Upper lobe of left lung (tissue), 6 donors: ENCODE measurements at places on chromosomes 12 and 14. TPM values are rescaled to one million over a fixed set of nuclear protein-coding genes. Genes with fewer than 3 reads are reported as not detected.

TTC6 gene
- 7.3 TPM for total RNA-seq

GRCh38 chr14:101222362-101223070, 319.0 kb upstream of the RTL1 start:
- DNase-seq, result no peak

- DNase-seq, result peak; percentile 46
Measured at GRCh38 chr14:74516451-74517160, 23.0 kb downstream of the ISCA2 start.

RAD51AP1 gene
- 5.0 TPM for total RNA-seq

LRP6 gene
- total RNA-seq, result 72.2 TPM

GRCh38 chr12:62288328-62288727, 28.1 kb downstream of the USP15 start:
- no peak for DNase-seq

DNA sequence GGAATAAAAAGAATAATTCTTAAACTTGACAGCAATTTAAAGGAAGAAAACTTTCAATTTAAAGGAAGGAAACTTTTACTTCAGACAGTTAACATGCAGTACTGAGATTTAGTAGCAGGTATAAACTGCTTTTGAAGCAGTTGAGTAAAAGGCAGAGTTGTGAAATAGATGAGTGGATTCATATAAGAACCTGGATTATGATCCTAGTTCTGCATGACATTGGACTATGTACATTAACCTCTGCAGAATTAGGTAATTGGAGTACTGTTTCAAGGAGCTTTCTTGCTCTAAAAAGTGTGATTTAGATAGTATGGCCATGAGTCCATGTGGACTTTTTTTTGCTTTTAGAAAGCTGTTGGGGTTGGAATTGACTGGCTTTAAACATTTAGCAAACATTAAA, 29.7 kb downstream of the ATP2A2 start:
- DNase-seq, result no peak

TCL1A gene
- 0.69 TPM for total RNA-seq

ADGRD1 gene
- 92.4 TPM for total RNA-seq

DNA sequence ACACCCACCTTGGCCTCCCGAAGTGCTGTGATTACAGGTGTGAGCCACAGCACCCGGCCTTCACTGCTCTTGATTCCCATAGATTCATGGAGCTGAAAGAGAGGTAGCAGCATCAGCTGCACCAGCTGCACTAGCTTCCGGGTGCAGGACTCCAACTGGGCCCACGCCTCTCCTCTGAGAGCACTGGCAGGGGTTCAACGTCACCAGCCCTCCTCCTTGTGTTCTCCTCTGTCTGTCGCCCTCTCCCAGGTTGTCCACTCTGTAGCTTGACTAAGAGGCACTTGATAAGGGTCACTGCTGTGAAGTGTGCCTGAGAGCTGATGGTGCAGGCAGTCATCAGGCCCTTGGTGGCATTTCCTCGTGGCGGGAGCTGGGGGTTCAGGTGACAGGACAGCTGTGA, 28.3 kb downstream of the MLXIP start:
- peak; percentile 91 for DNase-seq

- peak; percentile 99 for DNase-seq
Measured at GRCh38 chr12:31728917-31729640, at the start of gene AMN1. Gene AMN1, minus strand, starts transcription at chr12:31729021. Its CDS starts 13 bp downstream, at chr12:31729008.

GRCh38 chr14:104034976-104035699, 50.4 kb upstream of the ASPG start:
- no peak for DNase-seq

PIGH gene
- total RNA-seq, result 27.5 TPM

- no peak for DNase-seq
Measured at GRCh38 chr14:94307410-94307992, 14.4 kb upstream of the SERPINA10 start.

SERPINA12 gene
- total RNA-seq, result not detected

CD4 gene
- total RNA-seq, result 27.1 TPM

- DNase-seq, result peak; percentile 76
Measured at GRCh38 chr14:105261781-105262180, 13.4 kb downstream of the BTBD6 start.

LTB4R gene
- 11.5 TPM for total RNA-seq

GRCh38 chr12:128942960-128943477, 89.7 kb downstream of the GLT1D1 start:
- DNase-seq, result no peak

DNA sequence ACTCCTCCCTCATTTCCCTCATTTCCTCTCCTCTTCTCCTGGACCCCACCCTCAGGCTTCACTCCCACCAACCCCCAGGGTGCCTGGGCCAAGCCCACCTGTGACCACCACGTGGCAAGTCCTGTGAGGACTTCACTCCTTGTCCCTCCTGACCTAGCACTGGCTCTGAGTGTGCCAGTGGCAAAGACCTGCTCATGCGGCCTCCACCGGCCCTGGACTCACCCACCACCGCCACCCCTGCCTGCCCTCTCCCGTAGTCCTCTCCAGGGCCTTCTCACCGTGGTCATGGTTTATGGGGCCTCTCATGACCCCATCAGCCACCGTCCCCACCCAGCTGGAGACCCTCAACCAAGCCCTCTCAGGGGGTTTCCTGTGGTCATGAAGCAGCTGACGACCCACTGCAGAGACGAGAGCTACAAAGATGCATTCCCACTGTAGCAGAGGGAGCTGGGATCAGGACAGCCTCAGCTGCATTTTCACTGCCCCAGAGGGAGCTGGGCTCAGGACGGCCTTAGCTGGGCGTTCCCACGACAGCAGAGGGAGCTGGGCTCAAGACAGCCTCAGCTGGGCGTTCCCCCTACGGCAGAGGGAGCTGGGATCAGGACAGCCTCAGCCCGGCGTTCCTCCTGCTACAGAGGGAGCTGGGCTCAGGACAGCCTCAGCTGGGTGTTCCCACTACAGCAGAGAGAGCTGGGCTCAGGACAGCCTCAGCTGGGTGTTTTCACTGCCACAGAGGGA, 3.2 kb upstream of the C14orf180 start:
- no peak for DNase-seq

DNA sequence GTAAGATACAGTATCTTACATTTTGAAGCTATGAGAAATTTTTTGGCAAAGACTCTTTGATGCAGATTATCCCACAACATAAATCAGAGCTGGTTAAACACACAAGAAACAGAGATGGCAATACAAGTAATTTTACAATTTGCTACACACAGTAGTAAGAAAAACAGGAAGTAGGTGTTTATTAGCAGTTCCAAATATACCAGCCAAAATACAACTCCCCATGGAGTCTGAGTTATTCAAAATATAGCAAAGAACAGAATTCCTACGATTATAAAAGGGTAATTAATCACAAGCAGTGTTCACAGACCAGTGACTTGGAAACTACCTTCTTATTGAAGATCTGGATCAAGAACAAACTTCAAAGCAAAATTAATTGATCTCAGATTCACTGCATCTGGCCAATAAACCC, 83.9 kb downstream of the BMP4 start:
- DNase-seq, result no peak

DNA sequence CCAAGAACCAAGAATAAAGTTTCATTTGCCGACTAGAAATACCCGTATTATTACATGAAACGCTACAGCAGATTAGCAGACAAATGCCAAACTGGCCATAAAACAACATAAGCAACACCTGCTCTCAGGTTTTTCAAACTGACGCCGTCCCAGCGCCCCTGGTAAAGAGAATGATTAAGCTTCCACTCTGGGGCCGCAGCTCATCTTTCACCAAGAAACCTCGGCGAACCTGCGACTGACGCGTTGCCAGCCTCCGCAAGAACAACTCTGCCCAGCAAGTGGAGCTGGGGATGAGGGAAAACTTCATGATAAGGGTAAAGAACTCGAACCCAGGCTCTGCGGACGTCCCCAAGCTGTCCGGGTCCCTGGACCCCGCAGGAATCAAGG, 530 bp downstream of the ARL1 start:
- no peak for DNase-seq

GRCh38 chr12:89450907-89451306, 73.7 kb downstream of the GALNT4 start:
- DNase-seq, result no peak

DNA sequence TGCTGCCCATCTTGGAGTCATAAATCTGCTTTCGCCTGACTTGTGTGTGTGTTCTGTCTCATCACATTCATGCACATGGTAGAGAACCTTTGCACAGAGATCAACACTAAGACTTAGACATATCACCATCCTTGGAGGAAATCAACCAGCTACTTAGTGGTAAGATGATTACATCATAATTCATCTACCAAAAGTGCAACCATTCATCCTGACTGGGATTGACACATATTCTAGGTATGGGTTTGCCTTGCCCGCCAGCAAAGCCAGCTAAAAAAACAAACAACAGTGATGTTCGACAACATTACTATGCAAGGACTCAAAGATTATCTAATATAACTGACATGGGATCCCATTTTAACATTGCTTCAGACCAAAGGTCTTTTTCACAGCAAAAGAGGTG, 228.7 kb downstream of the NUAK1 start:
- DNase-seq, result no peak

- DNase-seq, result peak; percentile 11
Measured at GRCh38 chr12:130973906-130974305, 20.2 kb downstream of the ADGRD1 start.

MLEC gene
- 77.1 TPM for total RNA-seq

- DNase-seq, result peak; percentile 81
Measured at GRCh38 chr12:65603438-65604351, 220.6 kb upstream of the HMGA2 start.

DNA sequence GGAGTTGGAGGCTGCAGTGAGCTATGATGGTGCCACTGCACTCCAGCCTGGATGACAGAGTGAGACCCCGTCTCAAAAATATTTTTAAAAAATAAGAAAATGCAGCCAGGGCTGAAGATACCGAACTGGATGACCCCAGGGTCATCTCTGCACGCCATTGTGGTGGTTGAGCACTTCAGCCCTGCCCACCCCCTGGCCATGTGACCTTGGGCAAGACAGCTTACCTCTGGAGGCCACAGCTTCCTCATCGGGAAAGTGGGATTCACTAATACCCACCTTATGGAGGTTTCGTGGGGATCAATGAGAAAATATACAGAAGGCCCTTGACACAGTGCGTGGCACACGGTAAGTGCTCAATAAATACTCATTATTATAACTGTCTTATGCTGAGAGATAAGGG, 25.5 kb downstream of the MVK start:
- DNase-seq, result no peak

RPGRIP1 gene
- total RNA-seq, result 0.34 TPM

- DNase-seq, result no peak
Measured at GRCh38 chr14:75626863-75627262, 33.8 kb downstream of the ERG28 start.

DNA sequence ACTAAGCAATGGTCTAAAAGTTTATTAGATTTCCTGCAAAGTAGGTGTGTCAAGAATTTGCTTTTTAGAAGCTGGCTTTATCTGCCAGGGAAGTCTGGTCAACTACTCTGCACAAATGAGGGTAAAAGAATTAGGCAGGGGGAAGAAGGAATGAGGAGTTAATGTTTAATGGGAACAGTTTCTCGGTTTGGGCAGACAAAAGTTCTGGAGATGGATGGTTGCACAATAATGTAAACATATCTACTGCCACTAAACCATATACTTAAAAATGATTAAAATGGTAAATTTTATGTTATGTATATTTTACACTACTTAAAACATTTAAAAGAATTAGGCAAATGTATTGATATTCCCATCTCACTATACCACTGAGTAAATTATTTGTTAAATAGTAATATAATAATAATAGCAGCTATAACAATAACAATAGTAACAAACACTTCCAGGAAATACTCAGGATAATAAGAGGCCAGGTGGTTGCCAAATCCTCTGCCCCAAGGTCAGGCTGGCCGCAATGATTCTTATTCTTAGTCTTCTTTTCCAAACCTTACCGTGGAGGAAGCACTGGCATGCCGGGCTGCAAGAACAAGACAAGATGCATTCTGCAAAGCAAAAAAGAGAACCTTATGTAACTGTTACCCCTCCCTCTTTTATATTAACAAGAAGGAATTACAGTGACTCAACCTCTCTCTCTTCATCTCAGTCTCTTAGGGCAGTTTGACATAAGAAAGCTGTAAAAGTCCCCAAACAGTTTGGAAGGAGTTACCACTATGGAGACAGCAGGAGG, 13.9 kb downstream of the CS start:
- DNase-seq, result no peak

DNA sequence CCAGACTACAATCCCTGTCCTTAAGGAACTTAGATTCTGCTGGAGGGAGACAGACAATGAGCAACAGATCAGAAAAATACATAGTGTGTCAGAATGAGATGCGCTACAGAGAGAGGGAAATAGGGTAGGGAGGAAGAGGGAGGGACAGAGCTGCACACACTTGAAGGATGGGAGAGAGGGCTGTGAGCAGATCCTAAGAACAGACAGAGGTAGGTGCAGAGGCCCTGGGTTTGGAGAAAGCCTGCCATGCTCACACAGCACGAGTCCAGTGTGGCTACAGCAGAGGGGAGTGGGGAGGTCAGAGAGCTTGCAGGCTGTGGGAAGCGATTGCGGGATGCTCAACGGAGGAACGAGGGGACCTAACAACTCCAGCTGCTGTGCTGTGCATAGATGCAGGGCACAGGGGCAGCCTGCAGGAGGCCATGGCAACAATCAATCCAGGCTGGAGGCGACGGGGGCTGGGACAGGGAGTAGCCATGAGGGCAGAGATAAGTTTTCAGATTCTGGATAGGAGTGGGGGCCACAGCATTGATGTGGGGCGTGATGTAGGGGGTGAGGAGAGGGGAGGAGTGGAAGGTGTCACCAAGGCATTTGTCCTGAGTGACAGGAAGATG, 20.7 kb downstream of the FAIM2 start:
- no peak for DNase-seq

OR4E2 gene
- total RNA-seq, result not detected

NINJ2 gene
- total RNA-seq, result 25.1 TPM

DNA sequence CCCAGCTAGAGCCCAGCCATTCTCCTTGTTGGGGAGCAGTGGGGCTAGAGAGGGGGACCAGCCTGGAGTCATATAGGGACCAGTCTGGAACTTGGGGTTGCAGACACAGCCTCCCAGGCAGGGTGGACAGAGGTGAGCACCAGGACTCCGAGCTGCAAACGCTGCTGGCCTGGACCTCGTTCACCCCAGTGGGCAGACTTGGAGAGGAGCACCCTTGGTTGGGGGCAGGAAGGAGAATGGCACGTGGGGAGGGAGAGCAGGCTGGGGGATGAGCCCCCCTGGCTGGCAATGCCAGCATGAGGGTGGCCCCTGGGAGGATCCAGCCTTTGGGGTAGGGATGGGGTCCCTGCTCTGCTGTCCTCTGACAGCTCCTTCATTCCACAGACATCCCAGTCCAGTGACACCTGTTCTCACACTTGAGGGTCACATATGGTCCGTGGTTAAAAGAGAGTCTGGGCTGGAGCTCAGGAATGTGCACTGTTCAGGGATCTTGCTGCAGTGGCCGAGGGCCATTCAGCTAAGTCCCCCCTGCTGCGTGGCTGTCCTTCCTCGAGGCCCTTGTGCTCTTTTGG, 2.8 kb downstream of the LBHD2 start:
- no peak for DNase-seq

- no peak for DNase-seq
Measured at GRCh38 chr12:24728366-24728765, 220.5 kb downstream of the BCAT1 start.

DNA sequence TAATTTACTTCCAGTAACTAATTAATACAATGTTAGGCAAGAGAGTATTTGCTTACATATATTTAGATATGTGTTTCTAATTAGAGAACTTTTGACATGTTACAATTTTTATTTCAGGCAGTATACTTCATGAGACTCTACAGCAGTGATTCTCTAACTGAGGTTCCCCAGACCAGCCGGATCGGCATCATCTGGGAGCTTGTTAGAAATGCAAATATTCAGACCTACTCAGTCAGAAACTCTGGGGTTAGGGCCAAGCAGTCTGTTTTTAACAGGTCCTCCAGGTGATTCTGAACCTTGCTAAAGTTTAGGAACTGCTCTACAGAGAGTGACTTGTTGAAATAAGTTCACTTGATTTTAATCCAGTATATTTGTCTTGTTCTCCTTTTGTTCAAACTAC, 46.5 kb downstream of the ARID2 start:
- DNase-seq, result no peak
